Hematopoietic multipotent progenitor cell (in vitro differentiated cells): ENCODE measurements at places on chromosomes 3 and 15. TPM values are rescaled to one million over a fixed set of nuclear protein-coding genes. Genes with fewer than 3 reads are reported as not detected.

Gene ZNF148
- 15.6 TPM for total RNA-seq

Gene CEMIP
- under 0.01 TPM for total RNA-seq

Gene NRG4
- total RNA-seq = 0.54 TPM

Gene RBP2
- not detected for total RNA-seq

Gene SH2D7
- total RNA-seq = not detected

Gene CCR5
- under 0.01 TPM for total RNA-seq

Gene CCDC13
- total RNA-seq = 1.1 TPM

GRCh38 chr3:183845608-183846288 lies 20.4 kb upstream of the MAP6D1 start:
- peak; percentile 30 for DNase-seq

DNA sequence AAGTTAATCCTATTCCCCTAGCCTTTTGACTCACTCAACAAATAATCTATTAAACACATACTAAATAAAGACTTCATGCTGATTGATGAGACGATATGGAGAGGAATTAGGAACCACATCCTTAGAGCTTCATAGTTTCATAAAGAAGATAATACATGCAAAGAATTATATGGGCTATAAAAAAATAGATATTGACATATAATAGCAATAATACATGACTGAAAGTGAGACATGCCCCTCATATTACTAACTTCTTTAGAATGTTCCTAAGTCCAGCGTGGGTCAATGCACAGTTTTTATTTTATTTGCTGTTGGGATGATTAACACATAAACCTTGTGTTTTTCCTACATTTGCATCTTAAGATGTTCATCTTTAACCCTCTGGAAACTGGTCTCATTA lies 32.2 kb downstream of the SUCNR1 start:
- DNase-seq = no peak

DNA sequence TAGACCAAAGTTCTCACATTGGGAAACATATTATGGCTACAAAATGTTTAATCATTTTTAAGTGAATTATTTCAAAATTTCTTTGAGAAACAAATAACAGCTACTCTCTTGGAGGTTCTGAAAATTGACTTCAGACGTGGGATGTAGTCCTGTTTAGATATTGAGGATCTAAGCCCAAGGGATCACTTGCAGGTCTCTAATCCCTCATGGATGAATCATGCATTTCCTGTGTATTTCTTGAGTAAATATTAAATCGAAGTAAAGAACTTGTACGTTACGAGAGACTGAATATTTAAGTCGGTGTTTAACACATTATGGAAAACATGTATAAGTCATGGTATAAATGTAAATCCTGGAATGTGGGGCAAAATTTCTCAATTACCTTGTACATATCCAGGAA lies 119.8 kb downstream of the EPHA3 start:
- DNase-seq = no peak

DNA sequence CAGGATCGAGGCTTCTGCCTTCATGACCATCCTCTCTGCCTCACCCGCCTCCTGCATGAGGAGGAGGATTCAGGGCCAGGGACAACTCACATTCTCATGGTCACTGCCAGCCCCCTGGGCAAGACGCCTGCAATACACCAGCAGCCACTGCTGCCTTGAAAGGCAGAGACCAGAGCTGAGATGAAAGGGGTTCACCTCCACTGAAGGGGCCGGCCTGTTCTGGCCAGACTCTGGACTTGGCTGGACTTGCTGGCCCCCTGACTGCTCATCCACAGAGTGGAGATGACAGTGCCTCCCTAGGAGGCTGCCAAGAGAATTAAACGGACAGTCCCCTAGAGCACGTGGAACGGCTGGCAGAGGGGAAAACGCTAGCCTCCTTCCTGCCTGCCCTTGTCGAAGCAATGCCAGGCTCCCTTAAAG lies 35.2 kb downstream of the MGLL start:
- no peak for DNase-seq

- DNase-seq = no peak
Observed at GRCh38 chr3:73874606-73875369, 250.0 kb upstream of the PDZRN3 start.

DNA sequence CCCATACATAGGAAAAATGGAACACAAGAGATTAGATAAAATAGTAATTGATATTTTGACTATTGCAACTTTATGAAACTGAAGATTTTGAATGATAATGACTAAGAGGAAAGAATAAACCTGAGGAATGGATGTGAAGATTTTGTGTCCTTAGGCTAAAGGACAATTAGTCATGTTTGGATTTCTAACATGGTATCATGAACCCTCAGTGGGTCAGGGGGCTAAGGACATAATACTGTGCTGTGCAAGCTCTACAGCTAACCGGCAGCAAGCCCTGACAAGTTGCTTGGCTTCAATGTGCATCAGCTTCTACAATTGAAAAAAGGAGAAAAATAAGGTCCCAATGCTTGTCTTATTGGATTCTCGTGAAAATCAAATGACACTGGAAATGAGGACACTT lies 491.0 kb downstream of the MECOM start:
- DNase-seq = no peak

- no peak for DNase-seq
Observed at GRCh38 chr15:83978588-83978987, 257.0 kb upstream of the GOLGA6L4 start.

GRCh38 chr3:195458316-195458717 lies 15.5 kb upstream of the ACAP2 start:
- DNase-seq = peak; percentile 36

DNA sequence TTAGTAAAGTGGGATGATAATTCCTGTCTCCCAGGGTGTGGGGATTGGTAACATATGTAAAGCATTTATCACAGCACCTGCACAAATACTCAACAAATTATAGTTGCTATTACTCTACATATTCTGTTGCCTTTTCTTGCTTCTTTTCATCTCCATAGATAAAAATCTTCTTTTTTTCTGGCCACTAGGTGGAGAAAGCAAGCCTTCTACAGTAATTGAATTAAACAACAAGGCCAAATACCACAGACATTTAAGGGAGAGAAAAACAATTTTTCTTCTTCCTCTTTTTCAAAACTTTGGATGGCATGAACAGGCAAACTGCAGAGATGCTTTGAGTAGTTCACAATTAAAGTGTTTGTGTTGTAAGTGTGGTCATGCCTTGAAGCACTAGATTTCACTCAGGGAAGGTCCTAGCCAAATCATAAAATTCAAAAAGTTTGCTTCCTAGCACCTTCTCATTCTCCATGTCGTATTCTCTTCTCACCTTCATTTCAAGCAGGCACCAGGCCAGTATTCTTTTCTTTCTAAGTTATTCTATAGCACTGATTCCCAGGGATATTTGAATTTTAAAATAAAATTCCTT lies 493.4 kb upstream of the TGFBR2 start:
- DNase-seq = peak; percentile 5

- no peak for DNase-seq
Observed at GRCh38 chr3:11006986-11007933, 14.7 kb downstream of the SLC6A1 start.

GRCh38 chr15:92365084-92365483 lies 28.6 kb upstream of the ST8SIA2 start:
- DNase-seq = no peak

DNA sequence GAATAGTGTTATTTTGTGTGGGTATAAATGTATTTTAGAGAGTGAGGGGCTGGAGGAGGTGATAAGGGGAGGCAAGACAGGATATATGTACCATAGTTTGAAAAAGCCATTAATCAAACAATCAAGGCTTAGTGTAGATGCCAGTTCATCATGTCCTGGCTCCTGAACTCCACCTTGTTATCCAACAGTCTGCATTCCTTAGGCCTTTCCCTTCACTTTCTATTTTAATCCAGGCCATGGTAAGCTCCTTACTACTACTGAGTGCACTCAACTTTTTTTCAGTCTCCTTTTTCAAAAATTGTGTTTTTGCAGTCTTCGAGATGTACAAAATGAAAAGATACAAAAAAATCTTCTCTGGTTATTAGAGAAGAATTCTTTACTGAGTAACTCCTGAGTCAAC lies 700.5 kb upstream of the NAALADL2 start:
- DNase-seq = no peak

DNA sequence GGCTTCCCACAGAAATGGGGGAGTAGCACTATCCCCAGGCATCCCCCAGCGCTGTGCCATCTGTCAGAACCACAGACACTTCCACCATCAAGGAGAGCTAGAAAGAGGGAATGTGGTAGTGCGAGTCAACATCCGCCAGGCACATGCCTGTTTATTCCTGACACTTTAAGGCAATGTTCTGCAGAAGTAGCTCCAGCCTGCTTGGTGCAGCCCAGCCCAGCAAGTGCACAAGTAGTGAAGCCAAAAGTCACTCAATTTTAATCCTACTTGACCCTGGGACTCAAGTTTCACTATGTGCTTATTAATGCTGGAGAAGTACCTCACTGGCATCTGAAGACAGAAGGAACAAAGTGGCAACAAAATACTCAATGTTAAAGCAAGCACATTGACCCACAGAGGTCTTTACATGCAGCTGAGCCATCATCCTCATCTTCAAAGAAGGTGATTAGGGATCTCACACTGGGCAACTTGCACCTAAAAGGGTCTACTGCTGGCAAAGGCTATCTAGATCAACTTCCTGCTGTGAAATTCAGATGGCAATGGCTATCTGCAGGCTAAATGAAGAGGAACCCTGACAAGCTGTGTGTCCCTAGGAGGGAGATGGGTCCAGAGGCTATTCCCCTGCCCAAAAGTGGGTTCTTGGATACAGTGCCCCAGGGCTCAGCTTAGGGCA lies 61.4 kb upstream of the CLDN18 start:
- DNase-seq = no peak

- no peak for DNase-seq
Observed at GRCh38 chr15:77479015-77479414, 58.3 kb downstream of the HMG20A start.

- DNase-seq = no peak
Observed at GRCh38 chr3:15666277-15666676, 64.7 kb downstream of the BTD start.

DNA sequence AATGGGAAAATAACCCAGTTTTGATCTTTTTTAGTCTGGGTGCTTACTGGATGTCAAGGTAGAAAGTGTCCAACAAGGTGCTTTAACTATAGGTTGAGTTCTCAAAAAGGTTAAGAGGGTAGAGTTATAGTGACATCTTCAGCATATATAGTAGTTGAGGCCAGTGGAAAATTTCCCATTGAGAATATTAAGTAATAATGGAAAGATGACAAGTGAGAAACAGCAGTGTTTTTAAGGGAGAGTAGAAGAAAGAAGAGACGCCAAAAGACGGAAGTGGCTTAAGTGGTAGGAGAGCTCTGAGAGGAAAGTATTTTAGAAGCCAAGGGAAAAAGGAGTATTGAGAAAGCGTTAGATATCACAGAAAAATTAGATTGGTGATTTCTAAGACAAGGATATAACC lies 10.6 kb downstream of the SPRED1 start:
- no peak for DNase-seq

DNA sequence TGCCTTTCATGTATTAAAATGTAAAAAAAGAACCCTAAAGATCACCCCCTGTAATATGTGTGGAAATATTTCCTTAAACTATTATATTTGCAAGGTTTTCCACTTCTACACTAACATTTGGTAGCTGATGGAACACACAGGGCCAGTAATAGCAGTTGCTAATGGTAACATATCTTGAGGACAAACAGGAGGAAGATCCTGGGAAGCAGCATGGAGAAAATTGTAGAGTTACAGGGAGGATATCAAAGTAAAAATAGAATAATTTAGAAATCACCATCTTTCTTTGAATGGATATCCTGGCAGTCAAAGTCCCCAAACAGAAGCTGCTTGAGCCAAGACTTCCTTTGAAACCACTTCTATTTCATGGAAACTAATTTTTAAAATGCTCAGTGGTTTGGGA lies 29.5 kb upstream of the OSTN start:
- no peak for DNase-seq

DNA sequence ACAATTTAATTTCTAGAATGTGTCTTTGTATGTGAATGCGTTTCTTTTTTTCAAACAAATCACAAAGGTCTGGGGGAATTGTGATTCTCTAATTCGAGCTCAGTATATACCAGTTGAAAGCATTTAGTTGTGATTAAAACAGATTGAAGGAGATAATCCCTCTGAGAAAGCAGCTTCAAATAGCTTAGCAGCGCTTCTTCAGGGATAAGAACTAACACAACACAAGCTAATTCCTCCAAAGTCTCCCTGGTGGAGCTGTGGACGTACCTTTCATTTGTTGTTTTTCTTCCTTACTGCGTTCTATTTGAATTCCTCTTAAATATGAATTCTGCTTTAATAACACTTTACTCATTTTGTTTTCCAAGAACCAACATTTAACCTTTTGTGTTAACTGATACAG lies 286.7 kb downstream of the ROBO2 start:
- no peak for DNase-seq

DNA sequence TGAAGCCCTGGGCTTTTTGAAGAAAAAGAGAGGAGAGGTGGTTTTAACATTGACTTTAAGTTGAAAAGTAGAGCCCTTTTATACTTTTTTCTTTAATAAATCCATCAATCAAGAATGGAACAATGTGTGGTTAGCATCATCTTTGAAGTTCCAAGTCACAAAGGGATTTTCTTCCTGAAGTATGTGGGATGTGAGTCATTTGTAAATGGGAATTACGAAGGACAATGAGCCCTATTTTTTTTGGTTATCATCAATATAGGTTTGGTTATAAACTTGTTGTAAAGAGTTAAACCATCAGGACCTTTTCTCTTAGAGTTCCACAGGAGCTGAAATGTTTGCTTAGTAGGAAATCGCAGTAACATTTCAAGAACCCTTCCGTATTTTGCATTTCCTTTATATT lies 38.3 kb downstream of the PIK3CA start:
- DNase-seq = no peak

GRCh38 chr3:6739288-6739687 lies 121.6 kb upstream of the GRM7 start:
- no peak for DNase-seq

DNA sequence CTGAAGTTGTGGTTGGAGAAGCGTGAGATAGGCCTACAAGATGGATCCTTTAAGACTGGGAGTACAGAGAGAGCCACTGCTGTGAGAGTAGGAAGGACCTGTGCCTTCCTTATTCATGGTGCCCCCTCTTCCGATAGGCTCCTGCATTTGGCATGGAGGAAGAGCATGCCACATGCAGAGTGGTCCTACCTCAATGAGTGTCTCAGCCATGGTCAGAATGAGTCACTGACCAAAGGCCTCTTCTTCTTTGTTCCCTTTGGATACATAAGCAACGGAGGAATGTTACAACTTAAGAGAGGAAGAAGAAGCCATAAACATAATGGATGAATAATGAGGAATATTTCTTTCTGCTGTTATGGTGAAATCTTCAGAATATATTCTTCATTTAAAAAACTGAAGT lies 681.2 kb upstream of the GRM7 start:
- DNase-seq = no peak

DNA sequence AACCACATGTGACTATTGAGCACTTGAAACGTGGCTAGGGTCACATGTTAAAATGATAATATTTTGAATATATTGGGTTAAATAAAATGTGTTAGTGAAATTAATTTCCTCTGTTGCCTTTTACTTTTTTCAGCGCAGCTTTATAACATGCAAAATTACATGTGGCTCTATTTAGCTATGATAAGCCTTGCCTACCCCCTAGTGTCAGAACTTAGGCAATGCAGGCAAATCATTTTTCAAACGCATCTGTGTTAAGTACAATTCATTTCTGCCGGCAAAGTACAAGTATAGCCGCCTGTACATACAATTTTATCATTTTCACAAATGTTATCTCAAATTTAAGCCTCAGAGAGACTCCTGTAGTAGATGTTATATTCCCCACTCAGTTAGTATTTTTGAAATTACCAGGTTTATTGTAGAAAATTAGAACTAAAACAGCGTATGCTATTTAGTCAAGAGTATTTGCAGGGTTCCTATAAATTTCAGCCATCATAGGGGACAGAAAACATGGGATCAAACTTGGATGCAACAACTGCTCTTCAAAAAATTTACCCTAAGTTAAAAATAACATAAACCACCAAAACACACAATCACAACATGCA lies 56.1 kb downstream of the TAFA4 start:
- peak; percentile 18 for DNase-seq
